ENCODE measurements at places on chromosomes 4 and X. TPM values are rescaled to one million over a fixed set of nuclear protein-coding genes. Genes with fewer than 3 reads are reported as not detected.
A peak's percentile ranks its signal among the peaks of the same experiment; 100 is the strongest.

GRCh38 chrX:11541510-11541909 lies 124.2 kb downstream of the ARHGAP6 start:
- no peaks in the 10 kb centered on the region for H3K4me1 ChIP-seq
- no peaks in the 10 kb centered on the region for H3K27me3 ChIP-seq
- no peak for DNase-seq

DNA sequence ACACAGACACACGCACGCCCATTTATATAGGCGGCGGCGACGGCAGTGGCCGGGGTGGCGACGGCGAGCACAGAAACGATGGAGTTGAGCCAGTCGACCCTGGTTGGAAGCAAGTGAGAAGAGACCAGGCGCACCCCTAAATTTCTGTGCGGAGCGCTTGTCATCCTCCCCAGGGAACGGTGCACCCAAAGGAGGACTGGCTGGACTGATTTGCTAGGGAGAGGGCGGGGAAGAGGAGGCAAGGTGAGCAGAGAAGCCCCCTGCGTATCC lies 302 bp downstream of the NHS start:
- no peak overlapping the region for H3K27ac ChIP-seq
- H3K4me3 ChIP-seq, result peak overlapping the region; percentile 75
- H3K36me3 ChIP-seq, result no peaks in the 10 kb centered on the region
- DNase-seq, result no peak
- H3K4me1 ChIP-seq, result peaks cover 12% of the 10 kb centered on the region

DNA sequence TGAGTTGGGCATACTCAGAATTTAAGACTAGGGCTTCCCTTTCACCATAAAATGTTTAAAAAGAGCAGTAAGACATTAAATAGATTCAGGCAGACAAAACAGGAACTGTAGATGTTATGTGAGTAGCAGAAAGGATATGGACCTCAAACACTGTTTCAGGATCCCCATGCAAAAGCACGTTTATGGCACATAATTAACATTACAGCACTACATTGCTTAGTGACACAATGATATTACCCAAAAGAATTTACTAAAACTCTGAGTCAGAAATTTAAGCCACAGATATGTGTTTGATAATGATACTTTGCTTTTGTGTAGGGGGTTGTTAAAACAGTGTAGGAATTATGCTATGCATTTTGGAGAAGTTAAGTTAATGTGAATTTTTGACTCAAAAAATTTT lies 266.3 kb downstream of the PDGFC start:
- peak; percentile 74 for DNase-seq
- H3K36me3 ChIP-seq, result no peaks in the 10 kb centered on the region
- H3K27me3 ChIP-seq, result no peaks in the 10 kb centered on the region
- no peak overlapping the region for H3K27ac ChIP-seq

DNA sequence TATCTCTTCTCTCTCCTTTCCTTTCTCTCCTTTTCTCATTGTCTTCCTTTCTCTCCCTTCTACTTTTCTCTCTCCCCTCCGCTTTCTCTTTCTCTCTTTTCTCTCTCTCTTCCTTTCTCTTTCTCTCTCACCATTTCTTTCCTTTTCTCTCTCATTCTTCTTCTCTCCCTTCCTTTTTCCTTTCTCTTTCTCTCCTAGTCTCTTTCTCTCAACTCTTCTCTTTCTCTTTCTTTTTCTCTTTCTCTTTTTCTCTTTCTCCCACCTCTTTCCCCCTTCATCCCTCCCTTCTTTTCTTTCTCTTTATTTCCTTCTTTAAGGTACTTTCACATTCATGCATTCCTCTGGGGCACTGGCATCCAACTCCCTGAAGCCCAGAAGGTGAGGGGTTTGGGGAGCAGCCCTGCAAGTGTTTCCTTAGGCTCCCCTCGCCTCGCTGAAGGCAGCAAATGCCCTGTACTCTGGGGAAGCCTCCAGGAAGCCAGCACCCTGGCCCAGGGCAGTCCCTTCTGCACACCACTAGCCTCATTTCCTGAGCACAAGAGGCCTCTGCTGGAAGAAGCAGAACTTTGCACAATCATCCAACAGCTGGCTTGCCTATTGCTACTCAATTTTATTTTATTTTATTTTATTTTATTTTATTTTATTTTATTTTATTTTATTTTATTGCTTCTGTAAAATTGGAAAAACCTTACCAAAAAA lies 124.2 kb downstream of the NFKB1 start:
- H3K27ac ChIP-seq, result no peak overlapping the region
- no peak overlapping the region for H3K4me3 ChIP-seq
- H3K36me3 ChIP-seq, result no peaks in the 10 kb centered on the region
- peaks cover 30% of the 10 kb centered on the region for H3K4me1 ChIP-seq
- no peaks in the 10 kb centered on the region for H3K27me3 ChIP-seq

- H3K27me3 ChIP-seq, result peaks cover 9% of the 10 kb centered on the region
- peaks cover 8% of the 10 kb centered on the region for H3K4me1 ChIP-seq
- peak; percentile 43 for DNase-seq
- peak overlapping the region; percentile 49 for H3K4me3 ChIP-seq
- no peaks in the 10 kb centered on the region for H3K36me3 ChIP-seq
Measured at GRCh38 chr4:1579901-1580691, 104.0 kb downstream of the FAM53A start.

DNA sequence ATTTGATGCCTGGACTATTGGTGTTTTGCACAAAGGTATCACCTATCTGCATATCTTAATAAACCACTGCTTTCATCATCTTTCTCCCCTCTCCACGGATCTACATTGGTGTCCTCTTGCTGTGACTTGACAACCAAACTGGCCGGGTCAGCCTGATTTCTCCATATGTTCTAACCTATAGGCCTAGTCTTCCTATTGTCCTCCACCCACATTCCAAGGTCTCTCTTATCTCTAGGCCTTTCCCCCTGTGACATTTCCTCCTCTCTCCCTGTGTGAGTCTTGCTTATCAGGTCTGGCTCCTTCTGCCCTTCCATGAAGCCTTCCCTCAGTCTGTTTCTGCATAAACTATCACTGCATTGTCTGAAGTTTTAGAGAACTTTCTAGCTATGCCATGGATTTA lies 33.7 kb downstream of the ARHGAP24 start:
- H3K4me1 ChIP-seq, result no peaks in the 10 kb centered on the region
- DNase-seq, result no peak
- H3K27me3 ChIP-seq, result no peaks in the 10 kb centered on the region
- no peak overlapping the region for H3K4me3 ChIP-seq
- H3K36me3 ChIP-seq, result no peaks in the 10 kb centered on the region

GAGE1 gene
- not detected for total RNA-seq

All from astrocyte (in vitro differentiated cells and primary cell).